ENCODE measurements at places on chromosomes 2 and 18. TPM values are rescaled to one million over a fixed set of nuclear protein-coding genes. Genes with fewer than 3 reads are reported as not detected.

The INHA gene
- total RNA-seq: not detected

GRCh38 chr2:129181433-129181832, 798.0 kb upstream of the RAB6C start:
- no peak for DNase-seq

- no peak for DNase-seq
Observed at GRCh38 chr2:715854-716560, 38.8 kb upstream of the TMEM18 start.

GRCh38 chr2:135874777-135875365, 1.4 kb downstream of the MCM6 start:
- peak; percentile 49 for DNase-seq

DNA sequence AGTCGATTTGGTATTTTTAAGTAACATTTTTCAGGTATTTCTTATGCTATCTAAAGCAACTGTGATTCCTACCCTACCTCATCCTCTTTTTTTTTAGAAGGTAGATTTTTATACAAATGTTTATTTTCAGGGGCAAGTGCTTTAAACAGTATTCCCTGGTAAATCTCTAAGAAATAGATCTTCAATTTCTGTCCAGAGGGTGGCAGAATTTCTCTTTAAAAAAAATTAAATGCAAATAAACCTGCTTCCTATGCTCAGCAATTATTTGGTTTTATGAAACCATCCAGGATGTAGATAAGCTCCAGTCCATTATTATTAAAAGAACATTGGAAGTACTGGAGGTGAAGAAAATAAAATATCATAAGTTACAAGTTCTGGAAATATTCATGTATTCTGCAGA, 191.9 kb downstream of the MYO3B start:
- no peak for DNase-seq

- DNase-seq: no peak
Observed at GRCh38 chr2:102597788-102598187, 21.6 kb upstream of the SLC9A2 start.

GRCh38 chr2:23235292-23235691, 149.7 kb upstream of the KLHL29 start:
- DNase-seq: no peak

GRCh38 chr18:49207361-49207760, 253.1 kb downstream of the DYM start:
- DNase-seq: no peak

Data from activated CD4-positive, alpha-beta memory T cell treated with anti-CD3 and anti-CD28 coated beads for 36 hours (primary cell).